Type B pancreatic cell (in vitro differentiated cells): ENCODE measurements at places on chromosomes 16 and 17. TPM values are rescaled to one million over a fixed set of nuclear protein-coding genes. Genes with fewer than 3 reads are reported as not detected.

DNA sequence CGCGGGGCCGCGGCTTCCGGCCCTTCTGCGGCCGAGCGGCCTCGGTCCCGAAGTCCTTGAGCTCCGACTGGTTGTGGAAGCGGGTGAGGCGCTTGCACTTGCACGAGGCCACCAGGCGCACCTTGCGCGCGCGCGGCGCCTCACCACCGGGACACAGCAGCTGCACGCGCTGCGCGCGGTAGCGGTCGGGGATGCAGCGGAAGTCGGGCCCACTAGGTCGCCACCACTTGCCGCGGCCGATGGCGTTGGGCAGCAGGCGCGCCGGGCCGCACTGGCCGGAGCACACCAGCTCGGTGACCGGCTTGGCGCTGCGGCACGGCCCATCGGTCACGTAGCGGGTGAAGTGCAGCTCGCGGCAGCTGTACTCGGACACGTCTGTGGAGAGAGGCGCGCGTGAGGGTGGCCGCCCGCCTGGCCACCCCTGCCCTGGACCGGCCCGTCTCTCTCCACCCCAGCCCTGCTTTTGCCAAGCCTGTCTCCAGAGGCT is 3.2 kb downstream of the SOST start:
- no peaks in the 10 kb centered on the region for H3K36me3 ChIP-seq
- no peak for DNase-seq
- H3K4me3 ChIP-seq = peak overlapping the region; percentile 31
- peaks cover 32% of the 10 kb centered on the region for H3K4me1 ChIP-seq

GRCh38 chr16:85968041-85968920 is 69.3 kb downstream of the IRF8 start:
- no peaks in the 10 kb centered on the region for H3K36me3 ChIP-seq
- DNase-seq = no peak
- no peak overlapping the region for H3K4me3 ChIP-seq
- peaks cover 38% of the 10 kb centered on the region for H3K4me1 ChIP-seq
- peaks cover 38% of the 10 kb centered on the region for H3K27me3 ChIP-seq

DNA sequence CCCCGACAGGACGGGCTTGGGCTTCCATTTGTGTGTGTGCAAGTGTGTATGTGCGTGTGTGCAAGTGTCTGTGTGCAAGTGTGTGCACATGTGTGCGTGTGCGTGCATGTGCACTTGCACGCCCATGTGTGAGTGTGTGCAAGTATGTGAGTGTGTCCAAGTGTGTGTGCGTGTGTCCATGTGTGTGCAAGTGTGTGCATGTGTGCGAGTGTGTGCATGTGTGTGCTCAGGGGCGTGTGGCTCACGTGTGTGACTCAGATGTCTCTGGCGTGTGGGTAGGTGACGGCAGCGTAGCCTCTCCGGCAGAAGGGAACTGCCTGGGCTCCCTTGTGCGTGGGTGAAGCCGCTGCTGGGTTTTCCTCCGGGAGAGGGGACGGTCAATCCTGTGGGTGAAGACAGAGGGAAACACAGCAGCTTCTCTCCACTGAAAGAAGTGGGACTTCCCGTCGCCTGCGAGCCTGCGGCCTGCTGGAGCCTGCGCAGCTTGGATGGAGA is 23.1 kb upstream of the ITGAX start:
- H3K36me3 ChIP-seq = no peaks in the 10 kb centered on the region
- no peaks in the 10 kb centered on the region for H3K4me1 ChIP-seq
- peaks cover 82% of the 10 kb centered on the region for H3K27me3 ChIP-seq
- no peak overlapping the region for H3K4me3 ChIP-seq

DNA sequence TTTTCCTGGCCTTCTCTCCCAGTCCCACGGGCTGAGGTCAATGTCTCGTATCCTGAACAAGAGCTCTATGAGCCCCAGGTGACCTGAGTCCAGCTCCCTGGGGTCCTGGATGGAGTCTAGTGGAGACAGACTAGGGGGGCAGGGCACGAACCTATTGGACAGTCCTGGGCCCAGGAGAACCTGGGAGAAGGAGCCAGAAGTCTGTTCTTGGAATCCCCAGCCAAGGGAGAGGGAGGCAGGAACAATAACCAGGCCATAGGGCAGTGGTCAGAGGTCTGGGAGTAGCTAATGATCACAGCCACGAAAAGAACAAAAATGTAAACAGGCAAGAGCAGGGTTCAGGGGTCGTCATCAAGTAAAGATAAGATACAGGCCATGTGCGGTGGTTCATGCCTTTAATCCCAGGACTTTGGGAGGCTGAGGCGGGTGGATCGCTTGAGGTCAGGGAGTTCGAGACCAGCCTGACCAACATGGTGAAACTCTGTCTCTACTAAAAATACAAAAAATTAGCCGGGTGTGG is 60.8 kb downstream of the COPRS start:
- no peaks in the 10 kb centered on the region for H3K27me3 ChIP-seq
- H3K4me3 ChIP-seq = no peak overlapping the region
- peak overlapping the region; percentile 30 for H3K27ac ChIP-seq
- H3K4me1 ChIP-seq = peaks cover 7% of the 10 kb centered on the region
- no peaks in the 10 kb centered on the region for H3K36me3 ChIP-seq

- H3K4me3 ChIP-seq = no peak overlapping the region
- peaks cover 3% of the 10 kb centered on the region for H3K27me3 ChIP-seq
- peaks cover 7% of the 10 kb centered on the region for H3K4me1 ChIP-seq
These were observed 165.6 kb downstream of the IRX3 start for GRCh38 chr16:54120846-54121480.

DNA sequence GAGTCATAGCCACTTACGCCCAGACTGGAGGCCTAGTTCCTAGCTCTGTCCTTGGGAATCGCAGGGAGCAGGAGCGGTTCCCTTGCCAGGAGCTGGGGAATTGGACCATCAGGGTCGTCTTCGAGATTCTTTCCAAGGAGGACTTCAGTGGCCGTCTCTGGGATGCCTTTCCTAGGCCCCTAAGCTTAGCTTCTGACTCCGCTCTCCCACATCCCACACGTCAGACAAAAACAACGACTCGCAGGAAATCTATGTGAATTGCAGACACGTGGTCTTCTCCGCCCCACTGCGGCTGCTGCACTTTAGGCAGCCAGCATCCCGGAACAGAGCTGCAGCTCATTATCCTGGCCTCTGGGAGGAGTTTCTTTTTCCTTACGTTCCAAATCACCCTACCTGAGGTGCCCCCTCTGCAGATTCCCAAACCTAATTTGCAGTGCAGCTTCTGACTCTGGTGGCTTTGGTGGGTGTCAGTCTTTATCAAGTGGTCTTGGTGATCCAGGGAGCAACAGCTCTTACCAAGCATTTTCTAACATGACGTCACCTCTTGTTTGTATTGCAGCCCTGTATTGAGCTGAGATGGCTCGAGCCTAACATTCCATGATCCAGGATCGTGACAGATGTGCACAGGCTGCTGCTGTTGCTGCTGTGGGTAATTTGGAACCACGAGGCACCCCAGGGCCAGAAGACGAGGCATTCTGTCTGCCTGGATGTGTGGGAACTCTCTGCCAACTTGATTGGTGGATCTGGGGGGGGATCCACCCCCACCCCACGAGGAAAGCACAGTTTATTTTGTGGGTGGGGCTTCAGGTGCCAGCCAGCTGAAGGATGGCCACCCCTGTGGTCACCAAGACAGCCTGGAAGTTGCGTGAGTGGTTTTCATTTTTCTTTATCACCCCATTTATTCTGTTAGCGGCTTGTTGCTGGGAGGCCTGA is 1.1 kb downstream of the KATNB1 start:
- DNase-seq = no peak
- H3K4me3 ChIP-seq = peak overlapping the region; percentile 100
- H3K27me3 ChIP-seq = no peaks in the 10 kb centered on the region
- peaks cover 14% of the 10 kb centered on the region for H3K4me1 ChIP-seq
- peaks cover 4% of the 10 kb centered on the region for H3K36me3 ChIP-seq
- H3K27ac ChIP-seq = peak overlapping the region; percentile 97

TCAP gene
- 1.5 and 2.4 TPM in 2 replicates for total RNA-seq

CDRT15 gene
- total RNA-seq = not detected in 2 replicates

C1QTNF8 gene
- not detected in 2 replicates for total RNA-seq

- H3K27me3 ChIP-seq = peaks cover 35% of the 10 kb centered on the region
- peak overlapping the region; percentile 43 for H3K27ac ChIP-seq
- peak; percentile 86 for DNase-seq
- H3K4me1 ChIP-seq = peaks cover 4% of the 10 kb centered on the region
These were observed 3.7 kb downstream of the SLC52A1 start for GRCh38 chr17:5031365-5032082.

DNA sequence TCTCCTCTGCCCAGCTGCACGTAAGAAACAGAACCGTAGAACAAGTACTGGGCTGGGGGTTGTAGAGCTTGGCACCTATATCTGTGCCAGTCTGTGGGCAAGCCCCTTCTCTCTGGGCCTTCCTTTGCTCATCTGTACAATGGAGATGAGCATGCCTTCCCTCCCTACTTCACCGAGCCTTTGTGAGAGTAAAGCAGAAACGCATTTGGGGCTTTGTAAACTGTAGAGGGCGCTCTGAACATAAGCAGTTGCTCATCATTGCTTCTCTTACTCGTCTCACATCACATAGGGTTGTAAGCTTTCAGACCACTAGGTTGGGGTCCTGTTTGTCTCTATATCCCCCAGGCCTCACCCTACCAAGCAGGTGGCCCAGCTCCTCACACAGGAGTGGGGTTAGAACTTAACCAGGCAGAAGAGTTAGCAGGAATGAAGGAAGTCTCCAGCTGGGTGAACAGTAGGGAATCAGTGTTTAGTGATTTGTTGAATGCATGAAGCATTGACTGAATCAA is 15.1 kb downstream of the SAMD14 start:
- no peaks in the 10 kb centered on the region for H3K36me3 ChIP-seq
- H3K4me1 ChIP-seq = peaks cover 14% of the 10 kb centered on the region
- no peak for DNase-seq
- peak overlapping the region; percentile 24 for H3K4me3 ChIP-seq
- H3K27ac ChIP-seq = peak overlapping the region; percentile 24

PYY gene
- total RNA-seq = 2.3 and 3.5 TPM in 2 replicates

DNA sequence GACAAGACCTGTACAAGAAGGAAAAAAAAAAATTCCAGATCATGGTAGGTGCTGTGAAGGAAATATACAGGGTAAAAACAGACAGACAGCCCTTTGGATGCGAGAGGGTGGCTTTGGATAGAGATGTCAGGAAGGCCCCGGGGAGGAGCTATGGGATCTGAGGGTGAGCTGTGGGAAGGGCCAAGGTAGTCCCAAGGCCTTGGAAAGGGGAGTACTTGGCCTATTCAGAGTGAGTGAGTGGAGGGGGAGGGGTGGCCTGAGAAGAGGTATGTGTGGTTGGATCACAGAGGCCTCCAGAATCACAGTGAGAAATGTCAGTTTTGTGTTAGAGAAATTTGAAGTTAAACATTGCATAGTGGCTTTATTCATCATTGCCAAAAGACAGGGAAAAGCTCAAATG is 31.2 kb upstream of the AKTIP start:
- no peak overlapping the region for H3K4me3 ChIP-seq
- H3K36me3 ChIP-seq = no peaks in the 10 kb centered on the region
- no peak for DNase-seq
- H3K27ac ChIP-seq = no peak overlapping the region

KRTAP2-1 gene
- total RNA-seq = not detected in 2 replicates

DNA sequence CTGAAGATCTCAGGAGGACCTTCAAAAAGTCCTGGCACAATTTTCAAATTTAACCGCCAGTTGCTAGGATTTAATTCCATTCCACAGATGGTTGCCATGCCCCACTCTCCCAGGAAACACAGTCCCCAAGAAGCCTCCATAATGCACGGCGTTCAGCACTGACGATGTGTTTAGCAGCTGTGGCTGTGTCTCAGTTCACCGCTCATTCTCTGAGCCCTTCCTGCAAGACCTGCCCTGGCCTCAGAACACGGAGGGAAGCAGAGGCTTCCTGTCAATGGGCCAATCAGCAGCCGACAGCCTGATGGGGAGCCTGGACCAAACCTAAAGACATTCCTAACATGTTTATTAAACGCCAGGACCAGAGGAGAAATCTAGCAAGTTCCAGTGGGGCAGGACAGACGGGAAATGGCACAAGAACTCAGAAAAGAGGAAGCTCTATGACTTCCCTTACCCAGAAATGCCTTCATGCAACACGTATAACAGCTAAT is 4.9 kb downstream of the MYLK3 start:
- no peak for DNase-seq
- H3K27ac ChIP-seq = peak overlapping the region; percentile 55
- peaks cover 16% of the 10 kb centered on the region for H3K4me1 ChIP-seq
- no peaks in the 10 kb centered on the region for H3K36me3 ChIP-seq

DNA sequence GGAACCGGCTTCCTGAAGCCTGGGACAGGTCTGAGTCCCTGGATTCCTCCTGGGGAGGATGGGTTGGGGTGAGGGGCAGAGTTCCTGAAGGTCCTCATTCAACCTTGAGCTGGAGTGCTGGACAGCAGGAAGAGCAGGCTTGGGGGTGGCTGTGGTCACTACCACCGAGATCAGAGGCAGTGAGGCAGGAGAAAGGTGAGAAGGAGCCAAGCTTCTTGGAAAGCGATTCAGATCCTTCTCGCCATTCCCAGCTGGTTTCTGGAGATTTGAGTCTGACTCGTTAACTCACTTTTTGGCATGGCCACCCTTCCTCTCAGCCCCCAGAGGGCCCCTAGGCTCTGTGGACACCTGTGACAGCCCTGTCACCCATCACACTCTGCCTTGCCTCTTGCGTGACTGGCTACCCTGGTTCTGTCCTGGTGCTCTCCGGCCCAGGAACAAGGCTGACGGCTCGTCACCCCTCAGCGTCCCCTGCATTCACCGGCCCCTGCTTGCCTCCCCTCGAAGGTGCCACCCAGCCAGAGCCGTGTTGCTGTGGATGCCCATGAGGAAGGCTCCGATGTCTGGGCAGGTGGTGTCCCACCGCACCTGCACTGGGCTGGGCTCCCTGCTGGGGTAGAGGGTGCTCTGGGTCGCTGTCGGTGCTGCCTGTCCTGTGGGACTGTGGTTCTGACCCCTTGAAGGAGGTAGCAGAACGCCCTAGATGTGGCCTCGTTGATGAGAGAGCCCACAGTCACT is 9.7 kb upstream of the TIMP2 start:
- H3K36me3 ChIP-seq = no peaks in the 10 kb centered on the region
- no peak for DNase-seq
- H3K27me3 ChIP-seq = no peaks in the 10 kb centered on the region

DNA sequence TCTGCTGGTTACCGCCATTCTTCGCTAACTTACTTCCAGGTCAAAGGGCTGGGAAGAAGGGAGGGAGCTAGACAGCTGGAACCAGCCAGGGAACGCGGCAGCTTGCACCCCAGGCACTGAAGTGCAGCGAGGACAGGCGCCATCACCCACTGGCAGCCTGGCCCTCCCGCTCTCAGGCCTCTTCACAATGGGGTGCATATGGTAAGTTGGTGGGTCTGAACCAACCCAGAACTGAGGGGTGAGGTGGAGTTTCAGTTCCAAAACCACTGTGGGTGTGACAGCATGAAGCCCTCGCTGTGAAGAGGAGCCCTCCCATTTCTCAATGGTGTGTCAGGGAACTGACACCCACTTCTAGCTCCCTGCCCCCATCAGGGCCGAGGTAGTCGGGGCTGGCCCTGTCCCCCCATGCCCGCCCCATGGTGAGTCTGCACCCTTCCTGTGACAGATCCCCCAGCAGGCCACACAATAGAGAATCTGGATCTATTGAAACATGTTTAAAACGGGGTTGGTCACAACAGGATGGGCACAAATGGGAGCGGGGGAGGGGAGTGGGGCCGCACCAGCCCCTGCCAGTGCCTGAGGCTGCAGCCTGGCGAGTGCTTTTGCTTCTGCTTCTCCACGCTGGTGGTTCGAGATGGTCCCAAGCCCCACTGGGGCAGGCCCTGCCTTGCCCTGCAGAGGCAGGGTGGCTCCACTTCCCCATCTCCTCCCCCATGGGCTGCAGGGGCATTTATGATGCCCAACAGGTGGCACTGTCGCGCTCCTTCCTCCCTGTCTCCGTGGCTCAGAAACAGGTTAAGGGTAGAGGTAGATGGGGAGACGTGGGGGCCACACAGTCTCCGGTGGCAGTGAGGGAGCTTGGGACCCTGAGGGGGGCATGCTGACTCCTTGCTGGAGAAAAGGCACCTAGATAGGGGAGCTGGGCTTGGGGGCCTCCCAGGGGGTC is 2.3 kb downstream of the LIMD2 start:
- DNase-seq = no peak
- no peaks in the 10 kb centered on the region for H3K27me3 ChIP-seq
- peak overlapping the region; percentile 63 for H3K4me3 ChIP-seq
